NCI-H187 treated with DMSO at 0.1 percent for 48 hours (cell line): ENCODE measurements at places on chromosomes 5 and 9.

DNA sequence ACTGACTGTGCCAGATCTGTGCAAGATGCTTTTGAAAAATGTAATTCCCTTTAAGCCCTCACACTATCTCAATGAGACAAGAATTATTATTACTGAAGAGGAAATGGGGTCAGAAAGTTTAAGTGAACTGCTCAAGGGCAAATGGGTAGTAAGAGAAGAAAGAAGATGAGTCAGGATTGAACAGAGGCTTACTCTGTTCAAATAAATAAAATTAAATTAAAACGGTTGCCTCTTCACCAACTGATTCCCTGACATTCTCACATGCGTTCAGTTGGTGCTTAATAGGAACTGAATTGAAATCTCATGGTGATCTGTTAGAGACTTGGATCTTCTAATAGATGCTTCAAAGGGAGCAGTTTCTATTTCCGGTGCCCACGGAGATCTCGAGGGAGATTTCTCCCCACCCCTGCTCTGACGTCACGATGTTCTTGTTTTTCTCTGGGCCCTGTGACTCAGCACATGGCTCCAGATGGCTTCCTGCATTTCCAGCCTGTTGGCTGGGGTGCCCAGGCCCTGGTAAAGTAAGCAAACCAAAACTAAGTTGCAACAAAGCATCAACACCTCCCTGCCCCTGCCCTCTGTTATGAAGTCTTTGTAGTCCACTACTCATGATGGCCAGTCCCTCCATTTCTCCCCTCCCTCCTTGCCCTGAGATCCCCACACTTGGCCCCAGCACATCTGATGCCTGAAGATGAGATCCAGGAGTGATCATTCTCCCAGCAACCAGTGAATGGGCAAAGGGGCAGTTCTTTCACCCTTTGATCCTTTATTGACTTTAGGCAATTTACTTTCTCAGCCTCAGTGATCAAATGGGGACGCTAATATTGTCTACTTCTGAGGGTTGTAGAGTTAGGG, 106.1 kb upstream of the CPEB4 start:
- DNase-seq, result no peak

- no peak for DNase-seq
Measured at GRCh38 chr9:27367175-27367798, 70.3 kb upstream of the EQTN start.

DNA sequence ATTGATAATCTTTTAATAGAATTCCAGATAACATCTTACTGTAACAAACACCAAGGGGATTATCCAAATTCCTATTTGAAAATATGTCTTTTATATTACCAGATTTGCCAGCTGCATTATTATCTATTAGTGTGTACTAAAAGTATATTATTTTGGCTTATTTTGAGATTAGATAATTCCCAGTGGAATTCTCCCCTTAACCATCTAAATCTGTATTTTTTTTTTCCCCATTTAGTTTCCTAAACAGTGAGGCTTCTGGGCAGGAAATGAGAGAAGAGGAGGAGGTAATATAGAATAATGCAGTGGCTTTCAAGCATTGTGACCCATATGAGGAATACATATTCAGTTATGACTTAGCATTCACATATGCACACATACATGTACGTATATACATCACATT, 53.5 kb upstream of the ABL1 start:
- DNase-seq, result no peak

DNA sequence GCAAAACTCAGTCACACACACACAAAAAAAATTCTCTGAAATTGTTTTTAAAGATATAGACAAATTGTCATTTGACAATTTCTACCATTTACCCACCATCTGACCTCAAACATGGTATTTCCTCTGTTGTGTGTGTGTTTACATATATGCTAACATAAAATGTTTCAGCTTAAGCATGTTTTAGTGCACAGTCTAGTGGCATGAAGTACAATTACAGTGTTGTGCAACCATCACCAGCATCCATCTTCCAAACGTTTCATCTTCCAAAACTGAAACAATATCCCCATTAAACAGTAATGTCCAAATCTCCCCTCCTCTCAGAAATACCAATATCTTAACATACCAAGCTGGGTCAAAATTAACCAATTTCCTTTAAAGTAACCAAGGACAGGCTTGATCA, 65.2 kb downstream of the MYO10 start:
- DNase-seq, result no peak

- no peak for DNase-seq
Measured at GRCh38 chr9:91195372-91196012, 166.2 kb downstream of the AUH start.

DNA sequence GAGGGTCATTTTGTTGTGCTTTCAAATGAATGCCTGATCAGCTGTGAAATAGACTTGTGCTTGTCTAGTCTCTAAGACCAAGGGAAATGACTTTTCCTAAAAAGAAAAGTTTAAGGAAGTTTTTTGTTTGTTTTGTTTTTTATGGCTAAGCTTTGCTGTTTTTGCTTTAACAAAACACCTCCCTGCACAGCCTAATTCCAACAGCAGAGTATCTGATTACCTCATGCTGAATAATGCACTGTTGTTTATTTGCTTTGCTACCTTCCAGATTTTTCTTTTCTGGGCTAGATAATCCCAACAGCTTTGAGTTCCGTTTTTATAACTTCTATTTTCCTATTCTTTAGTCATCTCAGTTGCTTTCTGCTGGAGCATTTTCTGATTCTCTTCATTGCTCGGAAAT, 95.8 kb downstream of the AOPEP start:
- no peak for DNase-seq

DNA sequence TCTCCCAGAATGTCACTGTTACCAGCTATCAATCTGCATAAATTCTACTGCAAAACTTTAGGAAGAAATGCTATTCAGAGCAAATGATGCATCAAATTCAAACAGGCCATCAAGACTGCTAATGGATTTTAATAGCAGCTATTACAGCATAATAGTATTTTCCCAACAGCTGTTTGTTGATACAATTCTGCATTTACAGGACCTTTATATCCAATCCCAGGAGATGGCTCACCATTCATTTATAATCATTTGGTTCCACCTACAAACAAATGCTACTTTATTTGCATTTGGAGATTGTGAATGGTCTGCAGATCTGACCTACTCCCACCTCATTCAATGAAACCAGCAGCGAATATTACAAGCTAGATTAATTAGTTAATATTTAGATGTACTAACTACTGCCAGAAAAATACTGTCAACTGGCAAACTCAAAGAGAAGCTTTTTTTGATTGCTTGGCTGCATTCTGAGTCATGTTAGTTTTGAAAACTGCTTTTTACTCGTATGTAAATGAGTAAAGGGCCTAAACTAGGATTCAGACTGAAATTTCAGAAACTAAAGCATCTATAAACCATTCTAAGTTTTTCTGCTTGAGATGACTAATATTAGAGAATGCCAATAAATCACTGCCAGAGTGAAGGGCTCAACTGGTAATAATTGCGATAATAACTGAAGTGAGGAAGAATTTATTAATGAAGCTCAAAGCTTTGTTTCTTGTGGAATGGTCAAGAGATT, 7.1 kb upstream of the PCA3 start:
- DNase-seq, result no peak

DNA sequence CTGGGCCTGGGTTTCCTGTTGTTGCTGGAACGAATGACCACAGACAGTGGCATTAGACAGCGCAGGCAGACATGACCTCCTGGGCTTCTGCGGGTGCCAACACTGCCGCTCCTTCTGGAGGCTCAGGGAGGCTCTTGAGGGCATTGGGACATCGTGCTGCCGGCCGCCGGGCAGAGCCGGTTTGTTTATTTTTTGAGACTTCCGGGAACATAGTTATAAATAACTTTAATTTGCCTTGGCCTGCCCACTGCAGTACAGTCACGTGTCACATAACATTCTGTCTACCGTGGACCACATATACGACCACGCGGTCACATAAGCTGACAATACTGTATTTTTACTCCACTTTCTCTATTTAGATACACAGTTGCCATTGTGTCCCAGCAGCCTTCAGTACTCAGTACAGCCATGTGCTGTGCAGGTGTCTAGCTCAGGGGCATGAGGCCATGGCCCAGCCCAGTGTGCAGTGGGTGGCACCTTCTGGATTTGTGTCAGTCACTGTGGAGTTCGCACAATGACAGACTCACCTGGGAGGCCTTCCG, 8.2 kb upstream of the TOR4A start:
- no peak for DNase-seq

- DNase-seq, result no peak
Measured at GRCh38 chr5:139700711-139701055, 52.5 kb downstream of the CXXC5 start.

GRCh38 chr9:130936285-130937117, 2.5 kb downstream of the FIBCD1 start:
- no peak for DNase-seq

GRCh38 chr5:107516452-107517184, 154.1 kb downstream of the EFNA5 start:
- no peak for DNase-seq

DNA sequence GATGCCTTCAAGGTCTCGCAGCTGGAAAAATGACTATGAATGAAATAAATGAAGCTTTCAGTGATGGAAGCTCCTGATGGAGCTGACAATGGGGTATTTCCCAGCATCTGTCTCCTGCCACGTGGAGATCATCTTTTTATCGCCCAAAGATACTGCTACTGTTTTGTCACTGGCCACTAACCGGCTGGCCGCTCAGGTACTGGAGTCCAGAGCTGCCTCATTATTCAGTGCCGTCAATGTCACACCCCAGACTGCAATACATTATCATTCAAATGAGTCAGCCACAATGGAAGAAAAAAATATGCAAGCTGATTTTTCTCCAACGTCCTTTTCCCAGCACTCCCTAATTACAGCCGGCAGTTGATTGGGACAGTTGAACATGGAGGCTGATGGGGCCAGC, 280.4 kb downstream of the ZSWIM6 start:
- no peak for DNase-seq

- no peak for DNase-seq
Measured at GRCh38 chr9:95363051-95363841, 45.7 kb upstream of the FANCC start.

- DNase-seq, result no peak
Measured at GRCh38 chr5:39266442-39266841, 47.1 kb upstream of the FYB1 start.

GRCh38 chr9:96766199-96766598, 11.7 kb downstream of the ZNF510 start:
- DNase-seq, result no peak

DNA sequence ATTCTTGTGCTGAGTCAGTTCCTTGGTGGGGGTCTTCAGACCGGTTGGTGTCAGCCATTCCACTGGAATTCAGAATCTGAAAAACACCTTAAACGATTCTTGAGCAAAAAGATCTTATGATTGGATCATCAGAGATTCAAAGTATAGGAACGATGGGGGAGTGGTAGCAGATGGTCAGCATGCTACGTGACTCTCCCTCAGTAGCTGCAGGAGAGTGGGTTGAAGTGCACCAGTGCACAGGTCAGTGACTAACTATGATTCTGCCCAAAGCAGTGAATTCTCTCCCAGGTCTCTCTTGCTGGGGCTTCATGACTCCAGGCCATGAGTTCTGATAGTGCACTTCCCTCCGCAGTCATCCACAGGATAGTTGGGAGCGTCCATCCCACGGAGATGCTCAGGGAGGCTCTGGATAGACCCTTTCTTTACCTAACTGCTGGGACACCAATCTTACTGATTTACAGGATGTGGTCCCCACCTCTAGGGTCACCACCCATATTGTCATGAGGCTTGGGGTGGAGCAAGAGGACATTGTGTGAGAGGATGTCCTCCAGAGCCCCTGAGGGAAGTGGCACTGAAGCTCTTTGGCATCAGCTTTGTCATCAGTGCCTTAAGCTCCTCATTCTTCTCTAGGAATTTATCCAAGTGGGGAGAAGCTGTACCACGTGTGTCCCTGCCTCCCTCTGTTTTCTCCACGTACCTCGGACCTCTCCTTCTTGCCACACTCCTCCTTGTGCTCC, 62.0 kb downstream of the RASGRF2 start:
- DNase-seq, result no peak

GRCh38 chr5:28850320-28850921, 1812.0 kb upstream of the CDH9 start:
- no peak for DNase-seq

GRCh38 chr9:11618241-11618805, 1005.5 kb upstream of the PTPRD start:
- DNase-seq, result no peak

- no peak for DNase-seq
Measured at GRCh38 chr5:35785601-35786085, 71.0 kb upstream of the IL7R start.

GRCh38 chr9:116157436-116158138, 4.0 kb downstream of the PAPPA start:
- no peak for DNase-seq

DNA sequence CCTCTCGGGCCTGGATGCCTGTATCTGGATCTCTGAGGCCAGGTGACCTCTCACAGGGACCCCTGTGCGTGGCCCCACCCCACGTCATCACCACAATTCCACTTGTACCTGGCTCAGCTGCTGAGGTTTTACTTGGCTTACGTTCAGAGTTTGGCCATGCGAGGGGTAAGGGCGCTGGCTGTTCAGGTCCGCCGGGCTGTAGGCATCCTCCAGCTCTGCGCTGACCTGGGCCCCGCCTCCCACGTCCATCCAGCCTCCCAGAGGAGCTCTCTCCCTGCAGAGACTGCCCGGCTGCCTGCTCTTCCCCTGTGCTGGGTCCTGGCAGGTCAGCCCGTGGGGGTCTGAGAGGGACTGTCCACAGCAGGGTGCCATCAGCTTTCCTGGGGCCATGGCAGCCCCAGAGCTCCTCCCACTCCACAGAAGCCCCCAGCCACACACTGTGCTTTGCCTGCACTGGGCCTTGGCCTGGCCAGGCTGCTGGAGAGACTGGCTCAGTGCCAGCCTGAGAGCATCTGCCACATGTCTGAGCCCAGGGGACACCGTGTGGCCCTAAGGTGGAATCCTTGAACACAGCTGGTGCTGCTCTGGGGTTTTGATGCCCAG, 43.6 kb downstream of the SLC6A3 start:
- DNase-seq, result no peak

DNA sequence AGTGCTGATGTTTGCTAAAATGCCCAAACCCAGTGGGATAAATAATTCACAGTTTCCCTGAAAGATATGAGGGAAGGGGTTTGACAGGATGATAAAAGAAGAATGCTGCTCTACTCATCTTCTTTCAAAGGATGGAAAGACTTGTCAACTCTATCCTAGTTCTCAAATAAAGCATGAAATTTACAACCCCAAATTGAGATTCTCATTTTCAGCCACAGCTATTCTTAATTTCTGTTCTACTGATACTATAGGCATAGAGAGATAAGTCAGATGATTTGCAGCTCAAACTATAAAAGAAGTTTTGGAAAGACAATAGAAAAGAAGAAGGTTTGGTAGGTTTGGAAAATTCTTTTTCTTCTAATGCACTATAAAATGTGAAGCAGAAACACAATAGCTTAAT, 542.6 kb downstream of the CSNK1G3 start:
- DNase-seq, result no peak

DNA sequence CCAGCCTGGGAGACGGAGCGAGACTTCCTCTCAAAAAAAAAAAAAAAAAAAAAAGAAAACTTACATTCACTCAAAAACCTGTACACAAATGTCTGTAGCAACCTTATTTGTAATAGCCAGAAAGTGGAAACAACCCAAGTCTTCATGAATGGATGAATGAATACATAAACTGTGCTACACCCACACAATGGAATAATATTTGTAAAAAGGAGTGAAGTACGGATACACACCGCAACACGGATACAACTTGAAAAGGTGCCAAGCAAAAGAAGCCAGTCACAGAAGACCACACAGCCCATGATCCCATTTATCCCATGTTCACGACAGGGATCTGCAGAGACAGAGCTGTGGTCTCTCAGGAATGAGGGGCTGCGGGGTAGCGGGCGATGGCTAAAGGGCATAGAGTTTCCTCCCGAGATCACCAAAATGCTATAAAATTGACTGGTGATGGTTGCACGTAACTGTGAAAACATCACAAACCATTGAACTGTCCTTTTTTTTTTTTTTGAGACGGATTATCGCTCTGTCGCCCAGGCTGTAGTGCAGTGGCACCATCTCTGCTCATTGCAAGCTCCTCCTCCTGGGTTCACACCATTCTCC, 76.2 kb upstream of the COL5A1 start:
- DNase-seq, result no peak
